Occipital lobe (tissue), 3 donors: ENCODE measurements at places on chromosomes 6 and 20.

- DNase-seq = no peak
Measured at GRCh38 chr20:36162272-36162966, 7.9 kb downstream of the EPB41L1 start.

- no peak for DNase-seq
Measured at GRCh38 chr20:44394702-44395460, 39.4 kb downstream of the HNF4A start.

DNA sequence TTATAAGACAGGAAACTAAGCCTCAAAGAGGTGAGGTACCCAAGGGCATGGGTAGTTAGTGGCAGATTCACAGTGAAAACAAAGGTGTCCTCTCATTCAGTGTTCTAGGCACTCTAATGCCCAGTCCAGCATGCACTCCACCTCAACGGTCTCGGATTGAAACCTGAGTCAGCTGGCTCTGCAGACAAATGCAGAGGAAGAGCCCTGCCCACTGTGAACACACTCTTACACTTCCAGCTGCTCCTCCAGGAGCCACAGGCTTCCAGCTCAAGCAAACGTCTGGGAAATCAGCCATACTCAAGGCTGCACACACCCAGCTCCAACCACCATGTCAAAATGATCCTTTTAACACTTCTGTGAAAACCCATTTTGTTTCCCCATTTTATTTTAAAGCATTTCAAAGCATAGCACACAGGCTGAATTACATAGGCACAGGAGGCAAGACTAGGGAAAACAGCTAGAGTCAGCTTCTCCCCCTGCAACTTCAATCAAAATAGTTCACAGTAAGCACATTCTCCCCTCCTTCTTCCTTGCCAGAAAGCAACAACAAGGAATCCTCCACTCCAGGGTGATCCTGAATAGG, 3.0 kb upstream of the IL17A start:
- no peak for DNase-seq

DNA sequence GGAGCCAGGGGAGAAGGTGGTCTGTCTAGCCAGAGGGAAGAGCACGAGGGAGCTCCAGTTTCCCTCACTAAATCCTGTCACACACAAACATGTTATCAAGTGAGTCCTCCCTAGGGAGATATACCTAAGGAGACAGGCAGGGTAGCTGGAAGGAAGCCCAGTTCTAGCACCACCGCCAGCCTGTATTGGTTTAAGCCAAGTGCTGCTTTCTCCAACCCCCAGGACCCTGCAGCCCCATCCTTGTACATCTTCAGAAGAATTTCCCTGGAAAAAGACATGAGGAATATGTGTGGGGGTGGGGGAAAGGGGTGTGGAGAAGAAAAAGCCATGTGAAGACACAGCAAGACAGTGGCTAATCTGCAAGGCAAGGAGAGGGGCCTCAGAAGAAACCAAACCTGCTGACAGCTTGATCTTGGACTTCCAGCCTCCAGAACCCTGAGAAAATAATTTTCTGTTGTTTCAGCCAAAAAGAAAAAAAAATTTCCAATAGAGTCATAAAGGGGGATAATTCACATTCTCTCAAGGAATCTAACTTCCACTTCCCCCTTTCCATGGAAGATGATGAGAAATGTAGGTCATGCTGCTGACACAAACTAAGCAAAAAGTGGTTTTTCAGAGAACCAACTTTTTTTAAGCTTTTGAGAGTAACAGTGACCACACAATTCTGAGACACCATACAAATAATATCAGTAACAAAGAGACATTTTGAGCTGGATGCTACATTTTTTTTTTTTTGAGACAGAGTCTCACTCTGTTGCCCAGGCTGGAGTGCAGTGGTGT, 103.2 kb upstream of the PRDM1 start:
- no peak for DNase-seq

- no peak for DNase-seq
Measured at GRCh38 chr6:13420269-13420668, 67.1 kb downstream of the GFOD1 start.

DNA sequence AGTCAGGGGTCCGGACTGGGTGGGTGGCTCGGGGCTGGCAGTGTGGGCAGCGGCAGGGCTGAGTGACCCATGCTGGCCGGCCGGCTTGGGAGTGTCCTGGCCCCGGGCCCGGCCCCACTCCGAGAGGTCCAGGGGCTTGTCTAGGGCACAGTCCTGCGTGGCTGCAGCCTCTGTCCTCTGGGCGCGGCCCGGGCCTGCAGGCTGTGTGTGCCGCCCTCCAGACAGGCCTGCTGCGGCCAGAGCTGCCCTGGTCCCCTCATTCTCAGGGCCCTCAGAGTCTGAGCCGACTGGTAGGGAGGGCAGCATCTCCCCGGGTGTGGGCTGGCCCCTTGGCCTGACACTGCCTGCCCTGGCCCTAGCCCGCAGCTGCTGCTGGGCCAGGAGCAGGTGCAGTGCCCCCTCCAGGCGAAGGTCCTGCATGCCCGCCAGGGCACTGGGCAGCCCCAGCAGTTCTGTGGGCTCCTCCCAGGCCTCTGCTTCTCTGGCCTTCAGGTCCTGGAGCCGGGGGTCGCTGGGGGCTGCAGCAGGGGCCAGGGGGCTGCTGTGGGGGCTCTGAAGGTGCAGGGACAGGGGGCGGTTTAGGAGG, 6.9 kb upstream of the CABLES2 start:
- no peak for DNase-seq

- no peak for DNase-seq
Measured at GRCh38 chr6:37287519-37288157, 29.7 kb upstream of the TMEM217 start.

DNA sequence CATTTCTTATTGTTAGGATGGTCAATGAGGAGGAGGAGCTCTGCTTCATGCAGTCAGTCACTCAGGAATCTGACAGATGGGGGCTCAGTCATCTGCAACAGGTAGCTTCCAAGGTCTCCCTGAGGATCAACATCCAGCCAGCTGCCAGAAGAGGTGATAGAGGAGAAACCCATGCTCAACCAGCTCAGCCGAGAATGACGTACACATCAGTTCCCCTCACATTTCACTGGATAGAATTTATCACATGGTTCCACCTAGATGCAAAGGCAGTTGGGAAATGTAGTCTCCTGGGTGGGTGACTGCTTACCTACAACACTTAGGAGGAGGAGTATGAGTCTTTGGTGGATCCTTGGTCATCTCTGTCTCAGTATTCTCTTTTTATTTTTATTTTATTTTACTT, 144.5 kb downstream of the CEBPB start:
- no peak for DNase-seq

- DNase-seq = no peak
Measured at GRCh38 chr6:150844371-150844770, 21.1 kb upstream of the MTHFD1L start.

- peak; percentile 55 for DNase-seq
Measured at GRCh38 chr20:59495894-59496510, 108.3 kb upstream of the PHACTR3 start.

DNA sequence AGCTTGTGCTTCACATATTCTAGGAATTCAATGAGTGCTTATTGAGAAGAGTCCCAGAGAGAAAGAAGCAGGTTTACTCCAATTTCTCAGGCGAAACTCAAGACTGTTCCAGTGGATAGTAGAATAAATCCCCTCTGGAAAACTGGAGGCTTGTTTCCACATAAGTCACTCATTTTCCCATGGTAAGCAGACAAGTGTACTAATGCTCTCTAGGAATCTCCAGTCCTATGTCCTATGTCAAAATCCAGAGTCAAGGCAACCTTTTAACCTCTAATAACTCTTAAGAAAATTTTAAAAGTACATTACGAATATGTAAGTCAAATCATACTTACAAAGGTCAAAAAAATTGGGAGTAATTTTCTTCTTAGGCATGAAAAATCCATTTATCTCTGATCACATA, 35.2 kb downstream of the SMLR1 start:
- DNase-seq = no peak

DNA sequence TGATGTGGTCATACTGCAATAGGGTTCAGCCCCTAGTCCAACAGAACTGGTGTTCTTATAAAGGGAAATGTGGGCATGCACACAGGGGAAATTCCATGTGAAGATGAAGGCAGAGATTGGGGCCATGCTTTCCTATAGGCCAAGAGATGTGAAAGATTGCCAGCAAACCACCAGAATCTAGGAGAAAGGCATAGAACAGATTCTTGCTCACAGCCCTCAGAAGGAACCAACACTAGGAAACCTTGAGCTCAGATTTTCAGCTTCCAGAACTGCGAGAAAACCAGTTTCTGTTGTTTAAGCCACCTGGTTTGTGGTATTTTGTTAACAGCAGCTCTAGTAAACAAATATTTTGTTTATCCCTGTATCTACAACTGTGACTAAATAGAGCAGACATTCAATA, 197.6 kb upstream of the CITED2 start:
- DNase-seq = no peak

DNA sequence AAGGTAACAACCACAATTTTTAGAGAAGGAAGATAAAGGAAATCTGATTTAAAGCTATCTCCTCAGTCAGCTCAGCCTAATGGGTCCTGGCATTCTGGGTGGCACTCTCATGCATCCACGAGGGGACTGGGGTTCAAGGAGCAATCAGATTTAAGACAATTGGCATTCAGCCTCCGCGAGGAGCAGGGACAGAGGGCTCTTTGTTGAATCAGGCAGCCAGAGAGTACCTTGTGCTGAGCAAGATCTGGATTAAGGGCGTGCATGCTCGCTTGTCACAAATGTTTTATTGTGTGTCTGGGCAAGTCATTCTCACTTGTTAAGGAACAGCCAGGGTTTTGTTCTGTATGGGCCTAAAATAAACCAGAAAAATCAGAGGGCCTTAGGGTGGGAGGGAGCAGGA, 475.3 kb upstream of the NRSN1 start:
- peak; percentile 24 for DNase-seq

DNA sequence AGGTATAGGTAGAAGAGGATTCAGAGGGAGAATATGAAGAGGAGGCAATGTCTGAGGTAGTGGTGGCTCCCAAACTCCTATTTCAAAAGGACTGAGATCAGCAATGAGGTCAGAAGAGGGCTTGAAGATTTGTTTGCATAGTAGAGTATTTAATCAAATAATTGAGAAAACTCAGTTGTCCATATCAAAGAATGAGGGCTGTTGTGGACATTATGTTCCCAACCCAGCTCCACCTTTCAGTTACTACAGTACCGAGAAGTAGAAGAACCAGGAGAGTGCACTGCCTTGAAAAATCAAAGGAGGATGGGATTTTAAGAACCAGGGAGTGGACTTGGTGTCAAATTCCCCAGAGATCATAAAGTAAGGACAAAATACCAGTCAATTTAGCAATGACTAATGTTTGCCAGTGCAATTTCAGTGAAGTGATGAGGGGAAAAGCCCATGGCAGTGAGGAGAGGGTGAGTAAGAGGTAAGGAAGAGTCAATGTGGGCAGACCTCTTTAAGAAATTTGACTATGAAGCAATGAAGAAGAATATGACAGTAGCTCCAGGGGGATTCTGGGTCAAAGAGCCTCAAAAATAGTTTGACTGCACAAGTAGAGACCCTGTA, 382.4 kb downstream of the PKHD1 start:
- DNase-seq = no peak

DNA sequence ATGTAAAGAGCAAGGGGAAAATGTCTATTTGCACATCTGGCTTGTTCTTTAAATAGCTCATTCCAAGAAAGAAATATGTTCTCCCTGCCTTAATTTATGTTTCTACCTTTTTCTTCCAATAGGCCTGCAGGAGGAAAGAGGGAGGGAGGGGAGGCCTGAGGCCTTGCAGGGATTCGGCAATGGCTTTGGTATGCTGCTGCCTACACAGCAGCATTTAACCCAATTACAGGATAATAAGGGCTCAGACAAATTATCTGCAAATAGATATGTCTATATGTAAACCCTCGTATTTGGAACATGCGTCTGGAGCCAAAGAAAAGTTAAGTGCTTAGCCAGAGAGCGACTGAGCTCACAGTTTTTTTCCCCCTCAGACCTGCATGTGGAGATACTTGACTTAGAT, 277.2 kb downstream of the CDC5L start:
- DNase-seq = no peak

GRCh38 chr6:25061289-25061936, 125.7 kb upstream of the RIPOR2 start:
- no peak for DNase-seq

DNA sequence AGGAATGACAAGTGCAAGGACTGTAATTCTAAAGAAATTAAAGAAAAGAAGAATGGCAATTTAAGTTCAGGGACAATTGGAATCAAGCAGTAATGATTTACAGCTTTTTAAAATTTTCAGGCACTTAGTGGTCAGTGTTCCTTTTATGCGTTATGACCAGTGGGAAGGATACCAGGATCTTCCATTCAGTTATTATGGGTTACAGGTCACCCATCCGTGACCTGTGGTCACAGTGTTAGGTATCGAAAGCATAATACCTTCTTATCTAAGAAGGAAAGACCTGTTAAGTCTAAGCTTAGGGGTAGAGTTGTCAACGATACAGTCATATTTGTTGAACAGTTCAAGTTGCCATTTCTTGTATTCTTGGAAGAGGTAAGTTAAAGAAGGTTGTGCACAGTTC, 253.8 kb downstream of the LAMA2 start:
- no peak for DNase-seq

DNA sequence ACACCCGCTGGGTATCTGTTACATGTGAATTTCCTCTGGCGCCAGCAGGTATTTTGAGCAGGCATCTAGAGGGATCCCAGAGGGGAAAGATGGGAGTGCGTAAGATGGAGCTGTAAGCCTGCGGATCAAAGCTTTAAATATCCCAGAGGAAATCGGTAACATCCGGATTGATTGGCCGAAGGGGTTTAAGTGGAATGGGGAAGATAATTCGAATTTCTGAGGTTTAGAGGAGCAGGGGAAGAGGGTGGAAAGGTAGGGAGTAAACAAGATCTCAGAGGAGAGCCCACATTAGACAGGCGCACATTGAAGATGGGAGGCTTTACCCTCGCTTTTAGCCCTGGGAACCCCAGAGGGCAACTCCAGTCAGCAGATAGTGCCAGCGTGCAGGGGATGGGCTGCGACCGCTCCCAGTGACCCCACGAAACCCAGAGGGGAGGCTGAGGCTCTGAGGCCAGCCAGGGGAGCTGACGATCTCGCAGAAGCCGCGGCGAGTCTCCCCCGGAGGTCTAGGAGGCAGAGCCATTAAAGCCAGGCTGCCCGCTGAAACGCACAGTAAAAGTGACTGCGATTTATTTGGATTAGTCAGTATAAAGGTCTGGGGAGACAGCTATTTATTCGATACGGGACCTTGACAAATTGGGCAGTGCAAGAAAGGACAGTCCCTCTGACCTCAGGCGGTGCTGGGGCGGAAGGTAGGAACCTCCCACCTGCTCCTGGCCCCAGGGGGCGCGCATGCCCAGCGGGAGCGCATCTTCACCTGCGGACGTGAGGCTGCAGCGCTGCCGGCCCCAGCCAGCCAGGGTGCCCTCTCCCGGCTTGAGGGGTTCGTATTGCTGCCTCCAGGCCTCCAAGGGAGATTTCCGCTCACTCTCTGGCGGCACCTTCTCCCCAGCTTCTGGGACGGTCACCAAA, 34.3 kb upstream of the TCF21 start:
- DNase-seq = no peak

GRCh38 chr20:51359401-51359800, 183.1 kb downstream of the NFATC2 start:
- DNase-seq = no peak
